ENCODE measurements at places on chromosomes 12 and 14.
A peak's percentile ranks its signal among the peaks of the same experiment; 100 is the strongest.

- DNase-seq: no peak
Measured at GRCh38 chr12:65392491-65392890, 114.0 kb downstream of the MSRB3 start.

- DNase-seq: peak; percentile 59
Measured at GRCh38 chr12:40325349-40325960, 100.7 kb downstream of the LRRK2 start.

DNA sequence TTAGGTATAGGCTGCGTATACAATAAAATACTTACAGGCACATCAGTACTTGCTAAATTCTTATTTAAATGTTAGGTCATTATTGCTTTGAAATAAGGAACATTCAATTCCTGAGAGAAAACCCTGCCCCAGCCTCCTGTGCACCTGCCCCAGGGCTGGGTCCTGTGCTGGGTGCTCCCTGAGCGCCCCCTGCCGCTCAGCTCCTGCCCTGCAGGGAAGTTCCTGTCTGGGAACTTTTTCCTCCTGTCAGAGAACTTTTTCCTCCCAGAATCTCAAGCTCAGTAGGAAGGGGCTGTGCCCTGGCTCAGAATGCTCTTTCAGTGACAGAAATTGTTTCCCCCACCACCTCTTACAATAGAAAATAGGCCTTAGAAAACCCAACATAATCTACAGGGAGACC lies 751.1 kb downstream of the TMEM121 start:
- DNase-seq: no peak

DNA sequence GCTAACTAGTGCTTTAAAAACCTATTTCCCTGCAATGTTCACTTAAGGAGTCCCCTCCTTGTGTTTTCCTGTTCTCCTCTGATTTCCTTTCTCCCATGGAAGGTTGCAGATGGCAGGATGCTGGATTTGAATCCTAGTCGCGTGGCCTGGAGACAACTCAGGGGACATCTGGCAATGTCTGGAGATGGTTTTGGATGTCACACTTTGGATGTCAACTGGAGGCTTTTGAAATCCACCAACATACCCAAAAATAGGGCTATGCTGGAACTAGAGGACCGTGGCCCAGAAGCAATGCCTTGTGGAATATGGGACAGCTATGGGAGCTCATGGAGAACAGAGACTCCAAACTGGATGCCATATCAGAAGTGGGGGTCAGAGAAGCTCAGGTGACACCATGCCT lies 95.8 kb upstream of the NOS1 start:
- no peak for DNase-seq

- no peak for DNase-seq
Measured at GRCh38 chr14:95052016-95052585, 105.2 kb downstream of the DICER1 start.

DNA sequence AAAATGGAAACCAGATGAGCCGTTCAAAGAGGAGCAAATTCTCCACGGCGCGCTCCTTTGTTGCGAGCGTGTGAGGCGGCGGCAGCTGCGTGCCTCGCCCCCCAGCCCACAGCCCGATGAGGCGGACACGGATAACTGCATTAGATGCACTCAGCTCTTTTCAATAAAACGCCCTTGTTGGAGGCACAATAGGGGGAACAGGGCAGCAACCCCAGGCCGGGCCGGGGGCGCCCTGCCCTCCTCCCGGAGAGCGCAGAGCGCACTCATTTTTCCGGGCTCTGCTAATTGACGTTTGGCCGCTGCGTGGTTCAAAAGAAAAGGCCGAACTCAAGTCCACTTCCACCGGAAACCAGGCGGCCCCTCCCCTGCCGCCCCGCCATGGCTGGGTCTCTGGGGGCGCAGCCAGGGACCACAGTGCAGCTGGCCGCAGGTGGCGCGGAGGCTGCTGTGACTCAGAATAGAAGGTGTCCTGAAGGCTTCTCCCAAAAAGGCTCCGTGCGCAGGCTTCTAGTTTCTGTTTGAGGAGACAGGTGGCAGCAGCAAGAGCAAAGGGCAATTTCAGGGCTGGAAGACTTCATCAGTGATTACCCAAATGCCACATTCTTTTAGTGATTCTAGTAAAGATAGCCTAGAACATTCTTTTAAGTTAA lies 29.0 kb upstream of the SMOC1 start:
- DNase-seq: no peak

DNA sequence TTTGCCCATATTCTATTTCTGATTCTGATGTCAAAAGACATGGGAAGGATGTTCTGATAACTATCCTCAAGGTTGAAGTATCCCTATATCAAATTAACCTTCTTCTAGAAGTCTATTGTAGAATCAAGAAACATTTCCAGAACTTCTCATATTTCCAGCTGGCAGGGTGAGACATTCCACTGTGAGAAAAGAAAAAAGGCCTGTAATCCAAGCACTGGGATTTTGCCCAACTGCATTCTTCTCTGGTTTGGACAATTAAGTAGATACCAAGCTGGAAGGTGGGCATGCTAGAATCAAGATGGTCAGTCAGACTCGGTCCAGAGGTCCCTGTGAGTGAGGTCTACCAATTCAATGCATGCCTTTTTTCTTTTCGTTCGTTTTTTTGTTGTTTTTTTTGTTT lies 60.9 kb downstream of the MAP3K9 start:
- no peak for DNase-seq

DNA sequence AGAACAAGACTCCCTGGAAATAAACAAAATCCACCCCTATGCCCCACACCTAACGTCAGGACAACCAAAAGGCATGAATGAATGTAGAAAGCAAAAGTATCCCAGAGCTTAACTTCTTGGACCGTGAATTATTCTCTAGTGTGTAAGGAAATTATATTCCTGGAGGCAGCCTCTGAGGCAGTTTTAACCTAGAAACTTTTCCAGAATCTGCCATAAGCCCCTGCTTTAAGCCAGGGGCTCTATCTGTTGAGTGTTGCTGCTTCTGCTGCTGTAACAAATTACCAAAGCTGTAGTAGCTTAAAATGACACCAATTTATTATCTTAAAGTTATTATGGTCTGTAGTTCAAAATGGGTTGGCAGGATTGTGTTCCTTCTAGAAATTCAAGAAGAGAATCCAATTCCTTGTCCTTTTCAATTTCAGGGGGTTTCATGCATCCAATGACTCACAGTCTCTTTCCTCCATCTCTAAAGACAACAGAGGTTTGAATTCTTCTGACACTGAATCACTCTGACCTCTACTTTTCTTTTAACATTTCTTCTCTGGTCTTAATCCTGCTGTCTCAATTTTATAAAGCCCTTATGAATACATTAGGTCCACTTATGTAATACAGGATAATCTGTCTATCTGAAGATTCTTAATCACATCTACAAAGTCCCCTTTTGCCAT lies 242.7 kb downstream of the ATXN7L3B start:
- DNase-seq: peak; percentile 19

DNA sequence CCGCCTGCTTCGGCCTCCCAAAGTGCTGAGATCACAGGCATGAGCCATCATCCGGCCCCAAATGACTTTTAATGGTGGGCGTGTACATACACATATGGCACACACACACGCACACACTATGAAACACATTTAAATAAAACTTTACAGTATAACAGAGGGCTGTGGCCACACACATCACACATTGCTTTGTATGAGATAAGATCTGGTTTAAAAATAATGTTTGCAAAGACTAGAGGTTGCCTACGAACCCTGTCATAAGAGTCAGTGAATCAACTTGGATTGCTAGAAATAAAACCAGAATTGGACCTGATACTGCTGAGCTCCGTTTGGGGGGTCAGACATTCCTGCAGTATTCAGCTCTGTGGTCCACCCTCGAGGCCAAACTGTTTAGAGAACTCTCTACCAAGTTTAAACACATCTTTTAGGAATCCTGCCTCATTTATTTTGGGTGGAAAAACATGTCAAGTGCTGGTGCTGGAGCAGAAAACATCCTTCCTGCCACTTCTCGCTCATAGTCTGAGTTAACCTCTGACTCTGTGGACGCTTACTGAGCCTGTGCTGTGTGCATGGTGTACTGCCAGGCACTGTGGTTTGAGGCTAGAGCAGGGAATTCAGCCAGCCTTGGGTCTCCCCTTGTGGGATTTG lies 47.8 kb upstream of the EML1 start:
- no peak for DNase-seq

DNA sequence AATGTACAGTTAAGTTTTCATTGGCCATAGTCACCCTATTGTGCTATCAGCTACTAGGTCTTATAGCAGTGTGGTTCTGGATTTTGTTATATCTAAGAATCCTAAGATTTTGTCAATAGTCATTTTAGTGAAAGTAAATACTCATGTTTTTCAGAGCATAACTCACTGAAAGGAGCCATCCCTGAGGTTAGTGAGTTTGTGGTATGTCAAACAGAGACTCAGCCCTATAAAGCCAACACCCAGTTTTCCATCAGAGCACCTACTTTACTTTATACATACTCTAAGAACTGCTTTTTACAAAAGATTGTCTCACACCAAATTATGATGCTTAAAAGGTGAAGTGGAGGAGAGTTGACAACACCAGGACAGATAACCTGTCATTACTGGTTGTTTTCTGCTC lies 686.3 kb upstream of the LRFN5 start:
- no peak for DNase-seq

- peak; percentile 56 for DNase-seq
Measured at GRCh38 chr14:35435177-35435576, 30.6 kb upstream of the NFKBIA start.

GRCh38 chr14:57362361-57362760 lies 28.0 kb upstream of the NAA30 start:
- no peak for DNase-seq

- no peak for DNase-seq
Measured at GRCh38 chr14:90228478-90228877, 27.9 kb upstream of the PSMC1 start.

GRCh38 chr14:104120281-104120741 lies 18.1 kb upstream of the KIF26A start:
- DNase-seq: peak; percentile 75

DNA sequence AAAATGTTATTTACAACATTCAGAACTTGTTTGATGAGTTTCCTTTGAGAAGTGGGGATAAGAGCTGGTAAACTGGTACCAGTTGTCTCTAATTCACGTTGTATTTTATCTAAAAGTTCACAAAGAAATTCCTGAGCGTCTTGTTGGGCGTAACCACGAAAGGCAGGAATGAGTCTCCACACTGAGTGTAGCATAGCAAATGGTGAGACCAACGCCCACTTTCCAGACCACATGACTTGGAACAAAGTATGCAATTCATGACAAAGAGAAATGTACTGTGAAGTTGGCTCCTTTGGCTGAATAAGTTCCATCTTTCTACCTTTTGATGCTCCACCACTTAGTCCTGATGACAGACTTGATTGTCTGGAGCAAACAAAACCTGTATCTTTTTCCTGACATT lies 18.4 kb downstream of the USP44 start:
- DNase-seq: peak; percentile 69

DNA sequence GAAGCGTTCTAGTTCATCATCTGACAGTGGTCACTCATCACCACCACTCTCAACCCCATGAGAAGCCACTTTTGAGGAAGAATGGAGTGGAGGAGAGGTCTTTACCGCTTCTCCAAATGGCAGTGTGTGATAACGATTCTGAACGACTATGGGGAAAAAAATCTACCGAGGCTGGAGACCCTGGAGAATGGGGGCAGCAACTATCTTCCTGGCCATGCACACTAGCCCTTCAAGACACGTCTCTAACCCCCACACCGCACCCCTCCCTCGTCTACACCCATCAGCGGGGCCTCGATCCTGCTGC lies 365 bp downstream of the ING4 start:
- DNase-seq: no peak
